SK-N-DZ (cell line): ENCODE measurements at places on chromosomes 13 and 19.

GRCh38 chr19:39365531-39365930 lies 23.3 kb downstream of the SAMD4B start:
- DNase-seq, result no peak

DNA sequence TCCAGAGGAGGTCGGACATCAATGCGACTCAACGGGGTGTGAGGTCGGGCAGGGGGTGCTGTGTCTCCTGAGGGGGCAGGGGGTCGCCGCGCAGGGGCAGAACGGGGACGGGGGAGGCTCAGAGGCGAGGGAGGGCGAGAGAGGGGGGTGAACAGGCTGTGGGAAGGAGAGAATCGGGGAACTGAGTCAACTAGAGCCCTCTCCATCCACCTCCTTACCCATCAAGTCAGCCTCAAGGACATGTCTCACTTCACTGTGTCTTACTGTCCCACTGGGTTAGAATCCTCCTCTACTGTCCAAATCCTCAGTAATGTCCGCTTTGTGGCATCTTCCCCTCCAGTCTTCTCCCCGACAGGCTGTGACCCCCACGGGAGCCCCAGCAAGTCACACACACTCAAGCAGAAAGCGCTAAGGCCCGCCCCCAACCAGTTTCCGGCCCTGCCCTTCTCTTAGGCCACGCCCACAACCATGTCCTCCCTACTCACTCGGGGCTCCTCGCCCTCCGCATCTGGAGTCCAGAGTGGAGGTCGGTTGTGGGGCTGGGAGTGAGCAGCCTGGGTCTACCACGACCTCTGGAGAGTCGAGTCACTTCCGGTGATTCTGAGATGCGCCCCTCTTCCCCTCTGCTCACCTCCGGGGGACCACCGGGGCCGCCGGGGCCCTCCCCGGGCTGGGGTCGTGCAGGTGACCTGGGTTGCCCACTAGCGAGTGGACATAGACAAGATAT lies 9.3 kb downstream of the PLEKHA4 start:
- no peak for DNase-seq

DNA sequence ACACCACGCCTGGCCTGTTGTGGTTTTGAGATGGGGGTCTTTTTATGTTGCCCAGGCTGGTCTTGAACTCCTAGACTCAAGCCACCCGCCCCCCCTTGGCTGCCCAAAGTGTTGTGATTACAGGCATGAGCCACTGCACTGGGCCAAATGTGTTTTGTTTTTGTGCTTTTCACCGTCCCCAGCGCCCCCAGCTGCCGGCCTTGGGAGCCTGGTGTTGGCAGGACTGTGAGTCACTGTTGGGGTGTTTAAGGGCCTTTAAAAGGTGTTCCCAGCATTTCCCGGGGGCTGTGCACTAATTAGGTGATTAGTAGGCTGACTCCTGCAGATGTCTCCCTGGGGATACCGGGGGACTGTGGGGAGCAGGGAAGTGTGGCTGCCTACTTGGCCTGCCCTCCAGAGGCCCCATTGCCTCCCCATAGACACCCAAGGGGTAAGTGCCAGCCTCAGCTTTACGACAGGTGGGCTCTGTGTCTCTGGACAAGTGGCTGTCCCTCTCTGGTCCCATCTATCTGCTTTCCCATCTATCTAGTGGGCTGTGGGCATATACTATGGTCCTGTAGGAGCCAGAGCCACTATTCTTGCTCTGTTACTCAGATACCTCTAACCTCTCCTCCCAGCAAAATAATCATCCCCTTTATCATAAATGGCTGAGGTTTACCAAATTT lies 11.8 kb upstream of the TLE5 start:
- no peak for DNase-seq

- DNase-seq, result no peak
Measured at GRCh38 chr19:39759457-39760184, 19.0 kb upstream of the LEUTX start.

DNA sequence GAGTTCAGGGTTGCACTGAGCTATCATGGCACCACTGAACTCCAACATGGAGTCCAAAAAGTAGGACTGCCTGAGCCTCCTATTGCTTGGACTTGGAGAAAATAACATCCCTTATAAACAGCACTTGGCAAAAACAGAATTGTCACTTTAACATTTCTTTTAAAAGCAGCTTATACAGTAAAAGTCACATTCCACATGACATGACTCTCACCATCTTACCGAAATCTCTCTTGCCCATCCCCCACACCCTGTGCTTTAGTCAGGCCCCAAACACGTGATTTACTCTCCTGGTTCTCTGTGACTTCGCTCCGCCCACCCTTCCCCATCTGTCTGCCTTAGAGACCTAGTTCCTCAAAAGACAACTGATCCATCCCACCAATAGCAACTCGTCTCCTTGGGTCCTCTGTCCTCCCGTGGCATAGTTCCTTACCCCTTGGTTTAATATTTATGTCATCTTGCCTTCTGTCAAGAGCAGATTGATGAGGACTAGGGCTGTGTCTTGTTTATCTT lies 4.6 kb downstream of the SAFB start:
- no peak for DNase-seq
